Kidney (tissue), 22 donors: ENCODE measurements at places on chromosomes 2 and 18.
A peak's percentile ranks its signal among the peaks of the same experiment; 100 is the strongest.

DNA sequence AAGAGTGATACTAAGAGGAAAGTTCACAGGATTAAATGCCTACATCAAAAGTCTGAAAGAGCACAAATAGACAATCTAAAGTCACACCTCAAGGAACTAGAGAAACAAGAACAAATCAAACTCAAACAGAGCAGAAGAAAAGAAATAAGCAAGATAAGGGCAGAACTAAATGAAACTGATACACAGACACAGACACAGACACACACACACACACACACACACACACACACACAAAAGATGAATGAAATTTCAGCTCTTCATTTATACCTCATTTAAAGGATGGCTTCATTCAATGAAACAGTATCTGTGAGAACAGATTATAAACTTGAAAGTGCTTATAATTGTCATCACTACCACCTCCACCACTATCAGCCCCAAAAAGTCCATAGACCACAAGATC is 428.9 kb downstream of the MBD2 start:
- no peak for DNase-seq

GRCh38 chr2:192729369-192729768 is 534.6 kb upstream of the TMEFF2 start:
- no peak for DNase-seq

DNA sequence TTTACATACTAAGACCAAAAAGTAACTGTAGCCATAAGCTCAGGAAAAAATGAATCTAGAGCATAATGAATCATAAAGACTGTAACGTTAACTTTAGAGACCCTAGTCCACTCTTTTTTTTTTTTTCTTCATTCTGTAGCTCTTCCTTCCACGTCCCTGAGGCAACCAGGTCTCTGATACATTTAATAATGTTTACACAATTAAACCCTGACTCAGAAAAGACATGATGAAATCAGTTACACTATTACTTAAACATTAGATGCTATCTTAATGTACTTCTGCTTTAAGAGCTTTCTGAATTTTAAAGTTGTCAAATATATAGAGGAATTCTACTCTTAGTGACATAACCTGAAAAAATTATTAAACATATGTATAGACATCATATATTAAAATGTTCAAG is 1121.5 kb upstream of the DDX18 start:
- no peak for DNase-seq

DNA sequence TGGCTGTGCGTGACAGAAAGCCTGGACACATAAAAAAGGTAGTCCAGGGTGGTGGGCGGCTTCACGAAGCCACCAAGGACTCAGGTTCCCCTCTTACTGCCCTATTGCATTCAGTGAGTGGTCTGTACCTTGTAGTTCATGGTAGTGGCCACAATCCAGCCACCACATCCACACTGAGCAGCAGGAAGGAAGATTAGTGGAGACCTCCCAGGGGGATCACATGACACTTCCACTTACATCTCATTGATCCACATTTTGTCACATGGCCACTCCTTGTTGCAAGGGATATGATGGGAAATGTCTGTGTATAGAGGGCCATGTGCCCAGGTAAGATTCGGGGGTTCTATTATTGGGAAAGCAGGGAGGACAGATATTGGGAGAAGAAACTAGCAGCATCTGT is 13.7 kb downstream of the IL1R2 start:
- no peak for DNase-seq

DNA sequence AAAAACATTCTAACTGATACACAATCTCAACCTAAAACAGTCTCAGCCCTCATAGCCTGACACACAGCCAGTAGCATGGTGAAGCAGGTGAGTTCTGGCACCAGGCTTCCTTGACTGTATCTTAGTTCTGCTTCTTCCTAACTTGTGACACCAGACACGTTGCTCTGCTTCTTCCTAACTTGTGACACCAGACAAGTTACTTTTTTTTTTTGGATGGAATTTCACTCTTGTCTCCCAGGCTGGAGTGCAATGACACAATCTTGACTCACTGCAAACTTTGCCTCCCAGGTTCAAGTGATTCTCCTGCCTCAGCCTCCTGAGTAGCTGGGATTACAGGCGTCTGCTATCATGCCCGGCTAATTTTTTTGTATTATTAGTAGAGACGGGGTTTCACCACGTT is 6.7 kb upstream of the ATG16L1 start:
- no peak for DNase-seq

DNA sequence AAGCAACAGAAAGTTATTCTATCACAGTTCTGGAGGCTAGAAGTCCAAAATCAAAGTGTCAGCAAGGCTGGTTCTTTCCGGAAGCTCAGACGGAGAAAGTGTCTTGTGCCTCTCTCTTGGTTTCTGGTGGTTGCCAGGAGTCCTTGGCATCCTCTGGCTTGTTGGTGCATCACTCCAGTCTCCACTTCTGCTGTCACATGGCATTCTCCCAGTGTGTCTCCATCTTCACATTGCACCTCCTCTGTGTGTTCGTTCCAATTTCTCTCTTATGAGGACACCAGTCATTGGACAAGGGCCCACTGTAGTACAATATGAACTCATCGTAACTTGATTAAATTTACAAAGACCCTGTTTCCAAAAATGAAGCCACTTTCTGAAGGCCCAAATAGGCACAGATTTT is 175.4 kb upstream of the ATP5MC3 start:
- DNase-seq: no peak

- peak; percentile 38 for DNase-seq
Observed at GRCh38 chr2:39851651-39852110, 72.6 kb upstream of the THUMPD2 start.

DNA sequence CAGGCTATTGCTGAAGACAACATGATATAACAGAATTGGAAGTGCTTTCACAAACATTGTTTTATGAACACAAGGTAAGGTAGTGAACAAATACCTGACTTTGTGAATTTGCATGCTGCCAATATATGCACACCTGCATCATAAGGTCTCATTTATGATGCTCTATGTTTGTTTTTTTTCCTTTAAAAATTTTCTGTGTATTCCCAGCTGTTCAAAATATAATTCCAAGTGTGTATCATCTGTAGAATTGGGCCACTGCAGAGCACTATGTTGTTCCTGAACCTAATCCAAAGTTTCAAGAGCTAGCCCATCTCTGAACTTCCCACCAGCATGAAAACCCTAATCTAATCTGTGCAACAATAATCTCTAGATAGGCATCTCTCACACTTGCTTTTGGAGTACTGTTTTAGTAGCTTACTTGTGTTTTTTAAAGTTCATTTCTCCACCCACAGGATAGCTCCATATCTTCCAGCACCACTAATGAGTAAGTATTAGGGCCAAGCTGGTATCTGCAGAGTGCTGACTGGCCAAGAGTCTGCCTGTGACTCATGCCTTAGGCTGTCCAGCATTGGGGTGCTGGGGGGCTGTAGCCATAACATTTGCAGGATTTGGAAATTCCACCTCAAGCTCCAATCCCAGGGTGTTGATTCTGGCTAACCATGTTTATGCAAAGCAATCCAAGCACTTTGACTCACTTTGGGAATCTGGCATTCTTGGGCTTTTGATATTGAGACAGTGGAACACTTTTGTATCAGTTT is 208.2 kb upstream of the REV1 start:
- DNase-seq: no peak

DNA sequence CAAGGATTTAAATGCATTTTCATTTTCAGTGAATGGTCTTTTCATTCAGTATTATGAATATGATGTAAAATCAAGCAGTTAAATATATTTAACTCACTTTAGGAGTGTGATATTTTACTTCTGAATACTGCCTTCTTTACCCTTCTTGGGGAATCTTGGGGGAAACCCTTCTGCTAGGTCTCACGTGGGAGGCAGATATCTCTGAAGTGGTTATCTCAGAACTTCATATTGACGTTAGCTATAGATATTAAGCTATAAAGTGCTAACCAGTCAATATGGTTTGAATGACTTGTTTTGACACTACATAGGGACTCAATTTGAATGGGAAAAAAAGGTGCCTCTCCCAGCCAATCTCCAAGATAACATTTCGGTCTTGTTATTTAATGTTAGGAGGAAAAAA is 9.8 kb downstream of the REL start:
- no peak for DNase-seq

- DNase-seq: no peak
Observed at GRCh38 chr2:128788636-128789220, 470.1 kb upstream of the HS6ST1 start.

- no peak for DNase-seq
Observed at GRCh38 chr18:58900015-58900649, 35.5 kb downstream of the ZNF532 start.

DNA sequence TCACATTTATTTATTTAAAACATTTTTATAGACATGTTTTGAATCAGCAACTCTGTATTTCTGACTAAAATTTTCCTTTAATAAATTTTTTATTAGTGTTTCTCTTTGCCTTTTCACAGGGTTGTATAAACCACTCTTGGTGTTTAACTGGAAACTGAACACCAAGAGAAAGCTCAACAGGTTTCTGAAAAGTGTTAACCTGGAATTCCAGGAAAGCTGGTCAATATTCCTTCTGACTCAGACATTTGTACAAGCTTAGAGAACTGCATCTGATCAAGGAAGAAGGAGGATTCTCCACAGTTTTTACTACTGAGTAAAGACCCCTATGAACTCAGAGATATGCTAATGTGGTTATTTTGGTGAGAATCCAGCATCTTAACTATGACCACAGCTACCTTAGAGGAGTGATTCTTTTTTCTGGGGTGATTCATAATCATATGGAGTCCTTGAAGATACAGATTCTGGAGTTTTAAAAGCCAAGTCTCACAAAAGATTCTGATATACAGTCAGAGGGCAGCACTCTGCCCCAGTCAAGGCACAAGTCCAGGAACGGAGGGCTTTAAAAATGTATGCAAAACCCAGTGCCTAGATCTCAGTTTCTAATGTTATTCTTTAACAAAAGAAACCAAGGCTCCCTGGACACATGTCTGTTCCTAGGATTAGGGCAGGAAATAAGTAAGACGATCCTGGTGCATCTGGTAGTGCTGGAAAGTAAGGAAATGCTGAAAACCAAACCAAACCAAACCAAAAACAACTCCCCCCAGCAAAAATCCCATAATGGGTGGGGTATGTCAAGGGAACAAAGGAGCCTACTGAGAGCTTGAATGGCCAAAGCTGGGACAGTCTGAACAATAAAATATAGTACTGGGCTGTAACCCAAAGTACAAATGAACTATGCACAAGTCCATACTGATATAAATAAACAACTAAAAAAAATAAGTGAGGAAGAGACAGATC is 85.1 kb upstream of the FZD5 start:
- DNase-seq: no peak

DNA sequence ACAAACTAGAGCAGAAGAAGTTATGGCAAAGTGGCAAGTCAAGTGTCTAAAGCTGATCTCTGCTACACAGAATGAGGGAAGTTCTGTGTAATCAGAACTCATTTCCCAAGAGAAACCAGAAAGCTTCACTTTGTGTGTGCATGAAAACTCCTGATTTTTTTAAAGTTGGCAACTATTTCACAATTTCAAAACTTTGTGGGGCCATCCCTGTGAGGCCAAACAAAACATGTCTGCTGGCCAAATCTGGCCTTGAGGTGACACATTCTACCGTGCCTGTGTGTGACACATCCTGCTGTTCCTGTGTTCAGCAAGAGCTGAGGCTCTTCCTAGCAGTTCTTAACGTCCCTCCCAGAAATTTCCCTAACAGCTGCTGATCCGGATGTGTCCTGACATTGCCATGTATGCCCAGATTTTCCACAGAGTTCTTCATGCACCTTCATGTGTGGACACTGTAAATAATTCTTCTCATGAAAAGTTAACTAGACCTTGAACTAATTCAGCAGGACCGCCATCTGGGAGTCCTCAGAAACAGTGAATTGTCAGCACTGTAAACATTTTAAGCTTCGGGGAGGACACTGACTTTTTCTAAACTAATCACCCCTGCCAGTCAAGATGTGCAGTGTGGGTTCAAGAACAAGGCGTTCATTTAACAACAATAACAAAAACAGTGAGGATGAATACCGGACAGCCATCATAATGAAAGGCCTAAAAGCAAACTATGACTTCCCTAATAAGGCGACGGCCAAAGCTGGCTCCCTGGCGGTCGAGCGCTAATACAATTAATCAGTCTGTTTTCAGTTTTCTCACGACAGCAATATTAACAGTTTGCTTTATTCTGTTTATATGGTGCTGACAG is 99.0 kb downstream of the PLEKHM3 start:
- DNase-seq: peak; percentile 73

GRCh38 chr18:57404345-57404744 is 30.8 kb upstream of the ONECUT2 start:
- no peak for DNase-seq

DNA sequence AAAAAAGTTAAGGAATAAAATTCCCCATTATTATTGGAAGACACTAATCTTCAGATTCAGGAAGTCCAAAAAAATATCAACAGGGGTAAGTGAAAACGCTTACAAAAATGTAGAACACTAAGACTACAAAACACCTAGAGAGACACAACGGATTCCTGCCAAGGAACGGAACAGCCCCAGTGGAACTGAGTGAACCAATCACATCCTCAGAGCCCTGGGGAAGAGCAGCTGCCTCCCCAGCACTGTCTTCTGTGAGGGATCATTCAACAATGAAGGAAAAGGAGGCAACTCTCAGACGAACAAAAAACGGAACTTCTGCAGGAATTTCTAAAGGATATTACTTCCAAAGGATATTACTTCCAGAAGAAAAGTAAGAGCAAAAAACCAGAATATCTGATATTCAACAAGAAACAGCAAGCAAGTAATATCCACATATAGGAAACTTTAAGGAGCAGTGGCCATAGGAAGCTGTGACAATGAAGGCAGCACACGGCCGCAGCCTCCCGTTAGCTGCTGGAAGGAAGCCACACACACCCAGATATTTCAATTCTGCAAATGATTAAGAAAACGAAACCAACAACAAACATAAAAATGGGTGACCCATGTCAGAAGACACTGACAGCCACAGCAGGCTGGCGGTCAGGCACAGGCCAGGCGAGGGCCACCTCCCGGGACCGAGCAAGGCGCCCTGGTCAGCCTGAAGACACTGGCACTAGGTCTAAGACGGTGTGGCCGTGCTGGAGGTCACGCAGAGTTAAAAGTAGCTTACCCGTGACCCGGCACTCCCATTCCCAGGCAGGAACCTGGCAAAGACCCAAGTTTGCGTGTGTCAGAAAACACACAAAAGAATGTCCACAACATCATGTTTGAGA is 81.8 kb downstream of the HDAC4 start:
- DNase-seq: peak; percentile 58

- DNase-seq: no peak
Observed at GRCh38 chr2:130259594-130259993, 61.4 kb upstream of the TUBA3E start.

GRCh38 chr2:229969921-229970320 is 47.6 kb downstream of the FBXO36 start:
- DNase-seq: no peak
